ENCODE measurements at places on chromosomes 3 and 15.

DNA sequence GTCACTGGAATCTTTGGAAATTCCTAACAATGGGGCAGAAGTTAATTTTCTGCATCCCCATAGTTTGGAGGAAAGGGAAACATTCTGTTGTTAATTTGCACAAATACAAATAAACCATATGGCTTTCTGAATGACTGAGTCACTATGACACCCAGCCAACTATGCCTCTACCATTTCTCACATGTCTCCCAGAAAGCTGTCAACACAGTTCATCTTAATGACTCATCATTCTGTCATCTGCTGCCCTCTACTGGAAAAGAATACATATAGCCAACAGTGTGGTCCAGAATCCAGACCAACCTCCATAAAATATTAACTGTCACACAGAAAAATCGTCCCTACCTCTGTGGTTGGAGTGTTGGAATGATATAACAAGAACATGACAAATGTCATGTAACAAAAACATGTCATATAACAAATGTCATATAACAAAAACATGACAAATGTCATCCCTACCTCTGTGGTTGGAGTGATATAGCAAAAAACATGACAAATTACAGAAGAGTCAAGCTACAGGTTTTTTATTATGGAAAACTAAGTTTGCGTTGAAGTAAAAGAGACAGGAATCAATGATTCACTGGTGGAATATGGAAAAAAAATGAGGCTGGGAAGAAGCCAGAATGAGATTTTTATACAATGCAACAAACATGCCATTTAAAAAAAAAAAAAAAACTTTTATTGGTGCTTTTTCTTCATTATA, 47.7 kb upstream of the GYG1 start:
- DNase-seq, result no peak

GRCh38 chr15:39788800-39789565, 6.3 kb upstream of the FSIP1 start:
- no peak for DNase-seq

DNA sequence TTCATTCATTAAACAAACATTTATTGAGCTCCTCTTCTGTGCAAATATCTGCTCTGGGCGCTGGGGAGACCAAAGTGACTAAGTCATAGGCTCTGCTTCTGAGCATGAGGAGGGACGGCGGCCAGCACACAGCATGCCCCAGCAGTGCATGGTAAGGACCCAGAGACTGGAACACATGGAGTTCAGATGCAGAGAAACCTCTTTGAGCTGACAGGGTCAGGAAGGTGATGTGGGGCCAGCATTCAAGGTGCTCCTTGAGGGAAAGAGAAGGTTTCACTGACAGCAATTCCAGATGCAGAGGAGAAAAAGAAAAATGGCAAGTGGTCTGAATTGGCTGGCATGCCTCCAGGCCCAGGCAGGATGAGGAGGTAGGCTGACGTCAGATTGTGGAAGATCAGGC, 234.5 kb downstream of the UACA start:
- DNase-seq, result no peak

DNA sequence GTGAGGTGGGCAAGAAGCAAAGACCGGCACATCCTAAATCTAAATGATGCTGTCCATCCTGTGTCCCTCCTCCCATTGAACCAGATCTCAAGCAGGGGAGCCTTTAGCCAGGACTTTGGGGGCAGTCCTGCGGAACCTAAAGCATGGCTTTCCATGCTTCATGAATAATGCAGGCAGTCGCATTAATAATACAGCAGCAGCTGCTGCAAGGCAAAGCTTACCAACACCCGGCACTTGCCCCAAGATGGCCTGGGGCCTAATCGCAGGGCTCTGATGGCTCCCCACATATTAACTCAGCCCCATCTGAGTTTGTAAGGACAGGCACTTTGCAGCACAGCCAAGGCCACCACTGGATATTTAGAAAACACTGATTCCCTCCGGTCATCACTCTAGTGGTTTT, 114.4 kb downstream of the NTRK3 start:
- no peak for DNase-seq

- no peak for DNase-seq
Measured at GRCh38 chr3:196156160-196156559, 55.0 kb downstream of the ZDHHC19 start.

DNA sequence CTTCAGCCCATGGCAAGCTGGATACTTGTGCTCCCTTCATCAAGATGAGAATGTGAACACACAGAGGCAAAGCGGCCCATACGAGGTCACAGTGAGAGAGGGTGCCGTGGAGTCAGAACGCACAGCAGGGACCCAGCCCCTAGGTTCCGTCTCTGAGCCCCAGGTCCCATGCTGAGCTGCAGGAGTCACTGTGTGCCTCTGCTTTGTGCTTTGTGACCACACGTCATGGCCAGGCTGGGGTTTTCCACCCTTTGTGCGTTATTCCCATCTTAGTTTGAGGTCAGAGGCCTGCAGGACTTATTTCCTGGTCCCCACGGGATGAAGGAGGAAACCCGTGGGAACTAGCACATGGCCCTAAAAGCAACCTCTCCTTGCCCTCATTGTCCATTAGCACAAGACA, 140.3 kb downstream of the TJP1 start:
- no peak for DNase-seq

- no peak for DNase-seq
Measured at GRCh38 chr3:23590424-23591273, 215.1 kb upstream of the UBE2E1 start.

GRCh38 chr3:112092496-112093179, 6.4 kb downstream of the C3orf52 start:
- DNase-seq, result no peak

- no peak for DNase-seq
Measured at GRCh38 chr3:38059148-38059547, 20.1 kb downstream of the DLEC1 start.

GRCh38 chr3:72174040-72174439, 389.1 kb upstream of the PROK2 start:
- no peak for DNase-seq

DNA sequence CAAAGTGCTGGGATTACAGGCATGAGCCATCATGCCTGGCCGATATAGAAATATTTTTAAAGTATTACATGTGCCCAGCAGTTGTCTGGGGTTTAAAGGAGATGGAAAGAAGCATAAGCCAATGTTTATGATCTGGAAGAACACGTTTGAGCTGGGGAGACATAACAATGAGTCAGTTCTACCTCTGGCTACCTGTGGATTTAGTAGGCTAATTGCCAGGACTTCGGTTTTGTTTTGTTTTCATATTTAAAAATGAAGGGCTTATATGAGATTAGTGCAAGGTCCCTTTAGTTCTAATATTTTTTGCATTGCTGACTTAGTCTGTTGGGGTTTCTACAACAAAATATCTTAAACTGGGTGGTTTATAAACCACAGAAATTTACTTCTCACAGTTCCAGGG, 22.9 kb upstream of the TNFSF10 start:
- DNase-seq, result no peak

DNA sequence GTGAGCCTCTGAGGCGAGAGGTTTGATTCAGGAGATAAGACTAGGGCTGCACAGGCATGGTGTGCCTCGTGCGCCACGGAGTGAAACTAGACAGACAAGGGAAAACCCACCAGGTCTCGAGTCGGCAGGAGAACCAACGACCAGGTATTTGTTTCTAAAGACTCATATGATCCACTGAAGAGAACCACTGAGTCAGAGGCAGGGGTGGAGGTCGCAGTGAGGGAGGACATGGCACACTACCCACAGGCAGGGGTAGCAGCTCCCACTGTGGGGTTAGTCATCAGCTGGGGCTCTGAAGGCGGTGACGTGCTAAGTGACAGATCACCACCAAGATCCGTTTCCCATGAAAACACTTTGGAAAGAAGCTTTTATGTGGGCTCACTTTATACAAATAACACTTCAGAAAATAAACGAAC, 45.7 kb downstream of the CHSY1 start:
- no peak for DNase-seq

GRCh38 chr3:169780742-169781141, 7.5 kb downstream of the MYNN start:
- no peak for DNase-seq

DNA sequence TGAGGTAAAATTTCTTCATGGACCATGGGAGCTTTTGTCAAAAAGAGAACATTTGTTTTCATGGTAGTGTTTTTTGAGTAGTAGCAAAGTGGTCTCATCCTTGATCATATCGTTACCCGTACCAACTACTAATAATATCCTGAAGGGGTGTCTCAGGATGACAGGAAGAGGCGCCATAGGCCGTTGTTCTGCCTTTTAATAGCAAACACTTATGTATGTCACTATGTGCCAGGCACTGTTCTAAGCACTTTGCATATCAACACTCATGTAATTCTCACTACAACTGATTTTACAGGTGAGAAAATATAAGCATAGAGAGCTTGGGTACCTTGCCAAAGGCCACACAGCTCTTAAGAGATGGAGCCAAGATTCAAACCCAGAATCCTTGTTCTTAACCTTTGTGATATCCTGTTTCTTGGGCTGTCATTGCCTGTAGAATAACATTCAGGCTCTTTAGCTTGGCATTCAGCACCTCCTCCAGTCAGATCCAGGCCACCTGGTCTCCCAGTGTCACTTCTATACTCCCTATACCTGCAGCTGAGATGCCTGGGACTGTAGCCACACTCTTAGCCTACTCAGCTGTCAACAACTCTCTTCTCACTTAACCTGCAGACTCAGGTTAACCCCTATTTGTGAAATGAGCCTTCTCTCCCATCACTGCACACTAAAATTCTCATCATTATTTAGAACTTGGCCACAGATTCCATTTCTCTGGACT, 113.7 kb downstream of the USP13 start:
- no peak for DNase-seq
